ENCODE measurements at places on chromosomes 13 and 19. TPM values are rescaled to one million over a fixed set of nuclear protein-coding genes. Genes with fewer than 3 reads are reported as not detected.

Gene ZBTB32
- 226 TPM for total RNA-seq

Gene PLK5
- not detected for total RNA-seq

Gene CCDC61
- total RNA-seq, result 30.5 TPM

Gene GARIN5A
- 0.88 TPM for total RNA-seq

DNA sequence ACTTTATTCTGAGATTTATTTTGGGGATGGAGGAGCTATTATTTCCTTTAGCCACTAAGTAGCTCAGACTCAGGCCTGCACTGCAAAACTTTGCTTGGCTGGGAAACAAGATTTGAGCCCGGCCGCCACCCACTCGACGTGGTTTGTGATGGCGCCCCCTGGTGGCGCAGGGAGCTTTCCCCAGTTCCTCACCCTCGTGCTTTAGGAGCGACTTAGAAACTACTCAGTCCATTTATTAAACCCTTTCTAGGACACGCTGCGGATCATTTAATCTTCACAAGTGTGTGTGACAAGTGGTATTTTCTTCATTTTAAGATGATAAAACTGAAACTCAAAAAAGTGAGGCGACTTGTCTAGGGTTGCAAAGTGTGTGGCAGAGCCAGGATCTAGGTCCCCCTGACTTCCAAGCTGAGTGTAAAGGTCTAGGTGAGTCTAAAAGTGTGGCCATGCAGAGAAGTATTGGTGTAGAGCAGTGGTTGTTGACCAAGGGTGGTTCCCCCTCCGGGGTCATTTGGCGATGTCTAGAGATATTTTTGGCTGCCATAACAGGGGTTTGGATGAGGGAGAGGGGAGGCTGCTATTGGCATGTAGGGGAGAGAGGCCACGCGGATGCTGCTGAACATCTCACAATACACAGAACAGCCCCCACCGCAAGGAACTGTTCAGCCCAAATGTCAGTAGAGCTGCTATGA lies 2.2 kb downstream of the CXCL17 start:
- H3K36me3 ChIP-seq, result no peaks in the 10 kb centered on the region
- H3K27ac ChIP-seq, result no peak overlapping the region
- peaks cover 20% of the 10 kb centered on the region for H3K4me1 ChIP-seq
- no peak overlapping the region for H3K4me3 ChIP-seq
- no peaks in the 10 kb centered on the region for H3K27me3 ChIP-seq

- peak overlapping the region; percentile 85 for H3K27ac ChIP-seq
- H3K36me3 ChIP-seq, result peaks cover 19% of the 10 kb centered on the region
- no peak overlapping the region for H3K4me3 ChIP-seq
- peaks cover 47% of the 10 kb centered on the region for H3K4me1 ChIP-seq
- H3K27me3 ChIP-seq, result no peaks in the 10 kb centered on the region
- peak; percentile 60 for DNase-seq
Measured at GRCh38 chr13:45368005-45368404, 27.0 kb upstream of the TPT1 start.

DNA sequence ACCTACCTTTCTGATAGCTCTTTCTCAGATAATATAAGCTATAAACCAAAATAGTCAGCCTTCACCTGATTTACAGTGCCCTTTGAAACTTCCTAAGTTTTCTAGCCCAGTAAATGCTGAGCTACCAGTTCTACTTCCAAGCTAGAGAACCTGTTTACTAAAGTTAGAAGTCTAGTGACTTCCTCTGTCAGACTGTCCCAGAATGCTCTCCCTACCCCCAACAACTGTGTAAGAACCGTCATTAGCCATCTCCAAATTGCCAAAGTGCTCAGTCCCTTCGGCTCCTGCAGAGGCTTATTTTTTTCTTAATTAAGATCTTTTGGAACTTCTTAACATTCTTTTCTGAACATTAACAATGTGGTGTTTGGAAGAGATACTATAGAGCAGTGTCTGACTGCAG lies 3.2 kb upstream of the ABCC4 start:
- H3K4me1 ChIP-seq, result peaks cover 22% of the 10 kb centered on the region
- no peak for DNase-seq
- no peak overlapping the region for H3K27ac ChIP-seq
- no peaks in the 10 kb centered on the region for H3K36me3 ChIP-seq

DNA sequence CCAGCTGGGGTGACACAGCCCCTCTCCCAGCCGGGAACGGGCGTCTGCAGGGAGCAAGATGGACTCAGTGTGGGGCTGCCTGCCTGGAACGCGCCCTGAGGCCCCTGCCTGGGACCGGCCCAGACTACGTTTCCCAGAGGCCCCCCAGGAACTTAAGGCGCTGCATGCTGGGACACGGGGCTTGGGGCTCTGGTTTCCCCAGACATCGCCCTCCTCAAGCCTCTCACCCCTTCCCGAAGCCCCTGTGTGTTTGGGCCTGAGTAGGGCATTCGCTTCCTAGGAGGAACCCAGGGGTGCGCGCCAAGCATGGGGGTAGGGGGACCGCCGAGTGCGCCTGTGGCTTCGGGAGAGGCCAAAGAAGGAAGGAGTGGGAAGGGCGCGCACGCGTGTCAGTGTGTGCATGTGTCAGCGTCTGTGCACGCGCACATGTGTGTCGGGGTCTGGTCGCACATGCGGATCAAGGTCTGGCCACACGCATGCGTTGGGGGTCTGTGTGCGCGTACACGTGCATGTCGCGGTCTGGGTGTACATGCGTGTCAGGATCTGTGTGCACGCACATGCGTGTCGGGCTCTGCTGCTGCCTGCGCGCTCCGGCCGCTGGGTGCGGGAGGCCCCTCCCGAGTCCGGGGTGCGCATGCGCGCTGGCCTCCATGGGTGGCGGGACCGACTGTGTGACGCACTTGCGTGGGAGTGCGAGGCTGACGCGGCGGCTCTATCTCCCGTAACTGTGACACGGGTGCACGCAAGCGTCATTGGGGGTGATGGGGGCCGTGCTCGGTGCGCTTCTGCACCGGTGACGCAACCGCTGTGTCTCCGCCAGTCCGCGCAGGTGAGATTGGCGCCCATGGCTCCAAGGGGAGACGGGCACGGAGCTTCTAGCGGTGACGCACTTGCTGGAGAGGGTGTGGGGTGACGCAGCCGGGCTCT lies 16.2 kb downstream of the ZNF331 start:
- DNase-seq, result peak; percentile 95
- no peaks in the 10 kb centered on the region for H3K27me3 ChIP-seq
- H3K4me3 ChIP-seq, result peak overlapping the region; percentile 83
- H3K36me3 ChIP-seq, result peaks cover 51% of the 10 kb centered on the region
- peaks cover 25% of the 10 kb centered on the region for H3K4me1 ChIP-seq

GRCh38 chr19:5838353-5839064 lies 993 bp downstream of the FUT6 start:
- H3K36me3 ChIP-seq, result no peaks in the 10 kb centered on the region
- H3K27me3 ChIP-seq, result peaks cover 3% of the 10 kb centered on the region
- DNase-seq, result no peak
- no peaks in the 10 kb centered on the region for H3K4me1 ChIP-seq
- H3K27ac ChIP-seq, result no peak overlapping the region

- H3K36me3 ChIP-seq, result peaks cover 9% of the 10 kb centered on the region
- H3K27ac ChIP-seq, result peak overlapping the region; percentile 94
- H3K4me3 ChIP-seq, result peak overlapping the region; percentile 92
- peaks cover 35% of the 10 kb centered on the region for H3K4me1 ChIP-seq
- DNase-seq, result no peak
Measured at GRCh38 chr19:13103581-13104359, 1.1 kb upstream of the LYL1 start.

GRCh38 chr19:2962018-2962670 lies 15.2 kb upstream of the TLE6 start:
- H3K36me3 ChIP-seq, result no peaks in the 10 kb centered on the region
- H3K27me3 ChIP-seq, result no peaks in the 10 kb centered on the region
- peak overlapping the region; percentile 31 for H3K4me3 ChIP-seq
- DNase-seq, result peak; percentile 46
- H3K27ac ChIP-seq, result peak overlapping the region; percentile 24
- peaks cover 2% of the 10 kb centered on the region for H3K4me1 ChIP-seq

DNA sequence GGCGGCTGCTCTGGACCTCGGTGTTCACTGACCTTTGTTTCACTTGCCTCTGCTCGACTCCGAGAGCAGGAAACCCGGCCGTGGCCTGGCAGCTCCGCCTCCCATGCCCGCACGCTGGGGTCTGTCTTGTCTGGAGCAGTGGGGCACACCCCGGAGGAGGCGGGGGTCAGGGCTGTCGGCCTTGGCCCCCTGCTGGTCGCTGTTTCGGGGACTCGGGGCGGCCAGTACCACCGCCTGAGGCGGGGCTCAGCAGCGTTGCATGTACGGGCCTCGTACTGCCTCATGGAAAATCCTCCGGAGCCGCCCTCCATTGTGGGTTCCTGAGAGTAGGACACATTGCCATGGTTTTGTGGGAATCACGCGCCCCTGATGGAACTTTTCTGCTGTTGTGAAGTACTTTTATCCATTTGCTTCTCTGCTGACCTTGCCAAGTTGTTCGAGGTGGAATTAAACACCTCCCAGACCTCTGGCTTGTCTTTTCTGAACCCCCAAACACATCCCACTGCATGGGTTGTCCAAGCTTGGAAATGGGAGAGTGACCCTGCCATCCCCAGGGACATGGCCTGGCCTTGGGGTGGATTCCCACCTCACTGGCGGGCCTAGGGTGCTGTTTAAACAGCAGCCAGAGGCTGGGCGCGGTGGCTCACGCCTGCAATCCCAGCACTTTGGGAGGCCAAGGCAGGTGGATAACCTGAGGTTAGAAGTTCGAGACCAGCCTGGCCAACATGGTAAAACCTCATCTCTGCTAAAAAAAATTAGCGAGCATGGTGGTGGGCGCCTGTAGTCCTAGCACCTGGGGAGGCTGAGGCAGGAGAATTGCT lies 5.5 kb upstream of the NDUFS7 start:
- H3K27me3 ChIP-seq, result no peaks in the 10 kb centered on the region
- H3K36me3 ChIP-seq, result peaks cover 11% of the 10 kb centered on the region
- DNase-seq, result no peak
- H3K4me3 ChIP-seq, result no peak overlapping the region

GRCh38 chr19:49295208-49295880 lies 29.6 kb downstream of the SLC6A16 start:
- H3K27ac ChIP-seq, result no peak overlapping the region
- no peaks in the 10 kb centered on the region for H3K36me3 ChIP-seq
- no peaks in the 10 kb centered on the region for H3K27me3 ChIP-seq
- DNase-seq, result no peak

DNA sequence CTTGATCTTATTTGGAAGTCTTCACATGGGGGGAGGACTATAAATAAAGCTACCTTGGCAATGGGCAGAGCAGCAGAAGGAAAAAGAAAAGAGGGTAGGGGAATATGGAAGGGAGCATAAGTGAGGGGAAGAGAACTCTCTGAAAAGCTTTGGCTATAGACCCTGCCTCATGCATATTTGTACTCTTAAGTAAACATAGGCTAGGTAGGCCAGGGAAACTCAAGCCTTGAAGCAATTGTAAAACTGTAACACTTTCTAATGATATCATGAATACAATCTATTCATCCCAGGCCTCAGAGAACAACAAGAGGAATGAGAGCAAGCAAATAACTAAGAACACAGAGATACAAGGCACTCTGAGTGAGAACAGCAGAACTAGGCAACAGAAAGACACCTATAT lies 20.4 kb downstream of the MYCBP2 start:
- H3K4me3 ChIP-seq, result no peak overlapping the region
- no peak for DNase-seq
- peaks cover 76% of the 10 kb centered on the region for H3K4me1 ChIP-seq

GRCh38 chr19:29966588-29967249 lies 24.7 kb downstream of the URI1 start:
- H3K27ac ChIP-seq, result no peak overlapping the region
- no peak for DNase-seq
- H3K36me3 ChIP-seq, result no peaks in the 10 kb centered on the region
- H3K4me1 ChIP-seq, result peaks cover 72% of the 10 kb centered on the region

GRCh38 chr13:106916329-106916976 lies 348.5 kb upstream of the ARGLU1 start:
- no peak overlapping the region for H3K27ac ChIP-seq
- H3K36me3 ChIP-seq, result no peaks in the 10 kb centered on the region
- H3K27me3 ChIP-seq, result peaks cover 17% of the 10 kb centered on the region
